Astrocyte of the spinal cord (primary cell): ENCODE measurements at places on chromosomes 13 and 19.

DNA sequence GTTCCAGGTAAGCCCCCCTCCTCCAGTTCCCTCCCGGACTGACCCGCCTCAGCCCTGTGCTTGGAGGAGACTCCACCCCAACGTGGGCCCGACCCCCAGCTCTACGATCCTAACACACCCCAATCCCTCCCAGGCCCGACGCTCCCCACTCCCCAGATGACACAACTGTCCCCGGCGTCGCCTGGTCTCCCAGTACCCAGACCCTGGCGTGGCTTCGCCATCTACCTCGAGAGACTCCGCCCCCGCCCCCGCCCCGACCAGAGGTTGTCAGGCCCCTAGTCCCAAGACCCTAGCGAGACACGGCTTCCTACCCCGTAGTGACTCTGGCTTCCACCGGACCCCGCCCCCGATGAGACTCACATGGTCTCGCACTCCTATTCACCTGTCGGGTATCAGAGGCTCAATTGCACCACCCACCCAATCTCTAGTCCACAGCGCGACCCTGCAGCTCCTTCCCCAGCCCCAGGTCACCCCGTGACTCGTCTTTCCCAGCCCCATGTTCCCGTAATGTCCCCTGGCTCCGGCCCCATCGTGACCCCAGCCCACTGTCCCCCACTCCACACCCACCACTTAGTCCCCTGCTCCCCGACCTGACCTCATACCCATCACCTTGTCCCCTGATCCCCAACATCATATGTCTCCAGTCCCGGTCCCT, 2.9 kb downstream of the CD37 start:
- no peak for DNase-seq

GRCh38 chr13:37173214-37173613, 67.8 kb upstream of the CSNK1A1L start:
- DNase-seq, result peak; percentile 82

GRCh38 chr13:30170569-30170968, 136.8 kb downstream of the KATNAL1 start:
- DNase-seq, result no peak

GRCh38 chr13:111403266-111403665, 82.8 kb downstream of the TEX29 start:
- no peak for DNase-seq

GRCh38 chr19:35170359-35171061, 16.0 kb downstream of the FXYD5 start:
- DNase-seq, result no peak

GRCh38 chr19:17604372-17605025, 49.0 kb downstream of the COLGALT1 start:
- DNase-seq, result no peak

GRCh38 chr13:73984949-73985691, 149.1 kb downstream of the KLF12 start:
- DNase-seq, result no peak

- no peak for DNase-seq
Observed at GRCh38 chr19:14127176-14127575, 9.2 kb downstream of the ASF1B start.

GRCh38 chr13:24233351-24233901, 72.9 kb downstream of the SPATA13 start:
- DNase-seq, result peak; percentile 80

- DNase-seq, result peak; percentile 14
Observed at GRCh38 chr19:30666301-30666803, 294.2 kb downstream of the ZNF536 start.

GRCh38 chr19:30621326-30621920, 249.2 kb downstream of the ZNF536 start:
- DNase-seq, result no peak

DNA sequence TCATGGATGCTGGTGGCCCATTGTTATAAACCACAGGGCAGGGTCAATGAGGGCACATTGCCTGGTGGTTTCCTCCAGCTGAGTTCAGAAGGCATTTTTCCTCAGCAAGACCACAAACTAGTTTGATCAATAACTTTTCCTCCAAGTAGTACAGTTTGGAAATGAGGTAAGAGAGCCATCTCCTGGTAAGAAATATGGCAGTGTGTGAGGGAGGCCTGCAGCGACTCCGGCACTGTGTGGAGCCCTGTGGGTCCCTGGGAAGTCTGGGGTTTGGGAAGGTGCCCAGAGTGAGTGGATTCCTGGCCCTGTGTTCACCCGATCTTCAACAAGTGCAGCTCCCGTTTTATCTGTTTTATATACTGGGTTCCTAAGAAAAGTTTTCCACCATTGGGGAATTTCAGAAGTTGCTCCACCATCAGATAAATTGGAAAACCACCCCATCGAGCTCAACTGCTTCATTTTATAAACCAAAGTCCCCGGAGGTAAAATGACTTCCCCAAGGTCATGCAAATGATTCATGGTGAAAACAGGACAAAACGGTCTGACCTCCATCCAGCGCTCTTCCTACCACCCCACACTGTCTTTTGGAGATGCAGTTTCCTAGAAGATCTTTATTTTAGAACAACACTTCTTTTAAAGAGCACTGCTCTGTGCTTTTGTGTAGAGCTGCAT, 148.4 kb downstream of the KATNAL1 start:
- peak; percentile 87 for DNase-seq

DNA sequence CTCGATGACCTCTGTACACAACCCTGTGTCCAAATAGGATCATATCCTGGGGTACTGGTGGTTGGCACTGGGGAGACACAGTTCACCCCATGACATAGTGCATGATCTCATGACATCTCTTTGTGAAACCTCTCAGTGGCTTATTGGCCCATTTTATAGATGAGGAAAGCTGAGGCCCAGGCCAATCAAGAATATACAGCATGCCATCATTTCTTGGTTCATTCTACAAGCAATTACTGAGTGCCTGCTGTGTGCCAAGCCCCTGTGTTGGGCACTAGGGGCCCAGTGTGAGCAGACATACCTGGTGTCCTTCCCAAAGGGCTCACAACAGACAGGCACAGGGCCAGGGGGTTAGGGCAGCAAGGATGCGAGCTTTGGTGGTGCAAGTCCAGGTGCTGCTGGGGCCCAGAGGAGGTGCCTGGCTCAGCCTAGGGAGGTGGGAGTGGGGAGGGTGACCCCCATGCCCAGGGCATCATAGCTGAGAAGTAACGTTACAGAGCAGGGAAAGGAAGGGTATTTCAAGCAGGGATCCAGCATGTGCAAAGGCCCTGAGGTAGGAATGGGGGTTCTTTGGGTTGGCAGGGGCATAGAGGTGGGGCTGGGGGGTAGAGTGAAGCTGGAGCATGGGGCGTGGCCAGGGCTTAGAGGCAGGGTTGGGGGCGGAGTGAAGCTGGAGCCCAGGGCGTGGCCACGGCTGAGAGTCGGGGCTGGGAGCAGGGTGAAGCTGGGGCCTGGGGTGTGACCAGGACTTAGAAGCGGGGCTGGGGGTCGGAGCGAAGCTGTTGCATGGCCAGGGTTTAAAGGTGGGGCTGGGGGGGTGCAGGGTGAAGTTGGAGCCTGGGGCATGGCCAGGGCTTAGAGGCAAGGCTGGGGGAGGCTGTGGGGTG, 20.7 kb downstream of the COLGALT1 start:
- DNase-seq, result no peak

DNA sequence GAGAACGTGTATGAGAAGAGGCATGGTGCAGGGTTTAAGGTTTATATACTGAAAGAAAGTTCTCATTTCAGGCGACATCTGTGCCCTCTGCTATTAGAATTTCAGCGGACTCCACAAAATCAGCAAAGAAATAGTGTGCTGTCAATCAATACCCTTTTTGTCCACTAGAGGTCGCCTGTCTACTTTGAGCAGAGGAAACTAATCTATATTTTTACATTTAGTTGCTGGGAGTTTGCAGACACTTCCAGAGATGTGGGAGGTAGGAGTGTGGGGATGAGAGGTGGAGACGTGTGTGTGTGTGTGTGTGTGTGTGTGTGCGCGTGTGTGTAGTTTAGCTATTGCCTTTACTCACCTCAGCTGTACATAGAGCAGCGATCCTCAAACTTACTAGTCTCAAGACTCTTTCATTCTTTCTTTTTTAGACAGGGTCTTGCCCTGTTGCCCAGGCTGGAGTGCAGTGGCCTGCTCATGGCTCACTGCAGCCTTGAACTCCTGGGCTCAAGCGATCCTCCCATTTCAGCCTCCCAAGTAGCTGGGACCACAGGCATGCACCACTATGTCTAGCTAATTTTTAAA, 9.7 kb downstream of the INAFM1 start:
- peak; percentile 58 for DNase-seq
